Activated T-cell treated with anti-CD3 and anti-CD28 coated beads, Interleukin-2, amount 50 U/mL, for 4 hours (primary cell): ENCODE measurements at places on chromosomes 1 and 21. TPM values are rescaled to one million over a fixed set of nuclear protein-coding genes. Genes with fewer than 3 reads are reported as not detected.

DNA sequence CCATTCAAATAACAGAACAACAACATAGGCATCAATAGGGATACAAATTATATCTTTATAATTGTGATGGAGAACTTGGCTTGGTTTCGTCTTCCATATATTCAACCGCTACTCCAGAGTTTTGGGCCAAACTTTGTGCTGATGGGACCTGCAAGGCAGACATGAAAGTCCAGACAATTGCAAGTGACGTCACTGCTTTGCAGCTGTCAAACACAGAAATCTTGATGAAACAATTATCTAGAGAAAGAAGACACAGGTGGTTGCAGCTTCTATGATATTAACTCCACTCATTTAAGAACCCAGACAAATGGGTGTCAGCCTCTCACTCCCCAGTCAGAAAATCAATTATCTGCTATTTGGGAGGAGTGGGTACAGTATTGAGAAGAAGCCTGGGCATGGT, 390.6 kb downstream of the NUF2 start:
- no peak for DNase-seq

GRCh38 chr1:21089731-21090130, 87.0 kb downstream of the EIF4G3 start:
- DNase-seq: no peak

DNA sequence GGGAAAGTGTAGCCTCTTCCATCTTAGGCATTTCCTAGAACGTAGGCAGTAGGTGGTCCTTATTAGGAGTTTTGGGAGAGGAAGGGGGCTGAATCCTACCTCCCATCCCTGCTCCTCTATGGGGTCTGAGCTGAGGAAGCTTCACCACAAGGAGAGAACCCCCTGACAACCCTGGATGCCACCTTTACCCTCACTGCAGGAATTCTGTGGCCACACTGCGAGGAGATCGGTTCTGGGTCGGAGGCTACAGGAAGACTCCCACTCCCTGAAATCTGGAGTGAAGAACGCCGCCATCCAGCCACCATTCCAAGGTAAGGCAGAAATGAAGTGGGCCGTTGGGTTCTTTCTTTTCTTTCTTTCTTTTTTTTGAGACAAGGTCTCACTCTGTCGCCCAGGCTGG, 1.5 kb downstream of the MX1 start:
- DNase-seq: no peak

DNA sequence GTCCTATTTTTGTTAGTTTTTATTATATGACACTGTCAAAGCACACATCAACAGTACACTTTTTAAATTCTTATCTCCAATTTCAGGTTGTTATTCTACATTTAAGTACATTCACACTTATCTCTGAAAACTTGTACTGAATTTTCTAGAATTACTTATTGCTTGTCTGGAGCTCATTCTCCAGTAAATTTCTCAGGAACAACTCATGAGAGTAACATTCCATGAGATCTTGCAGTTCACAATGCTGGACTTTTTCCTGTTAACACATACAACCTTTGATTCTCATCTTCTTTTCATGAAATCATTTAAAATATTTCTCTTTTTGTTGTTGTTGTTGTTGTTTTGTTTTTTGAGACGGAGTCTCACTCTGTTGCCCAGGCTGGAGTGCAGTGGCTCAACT, 320.9 kb upstream of the CAMK1G start:
- DNase-seq: no peak

GRCh38 chr1:84407958-84408422, 9.7 kb downstream of the DNASE2B start:
- DNase-seq: no peak

GRCh38 chr21:37292941-37293340, 25.8 kb upstream of the VPS26C start:
- DNase-seq: no peak

GRCh38 chr1:19942088-19942487, 18.7 kb upstream of the PLA2G2E start:
- no peak for DNase-seq

- DNase-seq: no peak
These were observed 66.7 kb upstream of the COX20 start for GRCh38 chr1:244768804-244769203.

- no peak for DNase-seq
These were observed 4.3 kb downstream of the INAVA start for GRCh38 chr1:200899015-200899386.

DNA sequence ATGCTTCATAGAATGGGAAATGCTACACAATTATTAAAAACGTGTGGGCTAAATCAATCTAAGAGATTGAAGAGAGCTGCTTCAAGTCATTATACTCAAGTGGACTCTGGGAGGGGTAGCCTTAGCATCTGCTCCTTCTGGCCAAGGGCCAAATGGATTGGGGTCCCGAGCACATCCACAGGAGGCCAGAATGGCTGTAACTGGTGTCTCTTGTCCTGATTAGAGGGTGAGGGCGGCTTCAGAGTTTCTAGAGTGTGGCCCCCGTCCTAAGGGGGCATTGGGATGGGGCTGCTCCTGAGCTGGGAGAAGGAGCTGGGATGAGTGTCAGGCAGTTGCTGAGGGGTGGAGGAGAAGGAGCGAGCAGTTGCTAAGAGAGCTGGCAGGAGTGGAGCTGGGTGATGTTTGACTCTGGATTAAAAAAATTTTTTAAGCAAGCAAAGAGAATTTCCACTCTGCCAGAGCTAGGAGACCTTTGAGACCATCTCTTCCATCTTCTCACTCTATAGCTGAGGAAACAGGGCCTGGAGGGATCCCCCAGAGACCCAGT, 71.3 kb upstream of the TLR5 start:
- no peak for DNase-seq

GRCh38 chr1:241401156-241401555, 44.2 kb upstream of the RGS7 start:
- DNase-seq: no peak

DNA sequence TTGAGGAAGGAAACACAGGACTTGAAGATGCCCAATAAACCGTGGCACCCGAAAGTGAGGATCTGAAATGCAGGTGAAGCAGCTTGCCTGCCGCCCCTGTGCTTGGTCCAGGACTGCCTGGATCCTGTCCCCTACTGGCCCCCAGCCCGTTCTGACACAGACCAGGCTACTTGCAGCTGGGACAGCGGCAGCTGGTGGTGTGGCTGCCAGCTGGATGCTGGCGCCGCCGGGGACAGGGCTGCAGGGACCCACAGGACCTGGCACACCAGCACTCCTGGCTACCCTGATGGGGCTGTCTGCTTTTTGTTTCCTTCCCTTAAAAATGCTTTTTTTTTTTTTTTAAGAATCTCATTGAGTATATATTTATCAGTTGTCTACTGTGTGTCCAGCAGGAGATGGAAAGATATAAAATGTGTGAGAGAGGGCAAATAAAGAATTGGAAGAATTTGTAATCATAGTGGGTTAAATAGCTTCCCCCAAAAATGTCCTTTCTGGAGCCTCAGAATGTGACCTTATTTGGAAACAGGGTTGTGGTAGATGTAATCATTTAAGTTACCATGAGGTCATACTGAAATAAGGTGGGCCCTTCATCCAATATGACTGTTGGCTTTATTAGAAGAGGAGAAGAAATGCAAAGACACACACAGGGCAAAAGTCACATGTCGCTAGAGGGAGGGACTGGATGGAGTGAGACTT, 165.6 kb downstream of the DSCAM start:
- no peak for DNase-seq

GRCh38 chr1:155195201-155196102, 12.2 kb downstream of the THBS3 start:
- DNase-seq: no peak

GRCh38 chr1:223175032-223175431, 32.0 kb upstream of the TLR5 start:
- no peak for DNase-seq

DNA sequence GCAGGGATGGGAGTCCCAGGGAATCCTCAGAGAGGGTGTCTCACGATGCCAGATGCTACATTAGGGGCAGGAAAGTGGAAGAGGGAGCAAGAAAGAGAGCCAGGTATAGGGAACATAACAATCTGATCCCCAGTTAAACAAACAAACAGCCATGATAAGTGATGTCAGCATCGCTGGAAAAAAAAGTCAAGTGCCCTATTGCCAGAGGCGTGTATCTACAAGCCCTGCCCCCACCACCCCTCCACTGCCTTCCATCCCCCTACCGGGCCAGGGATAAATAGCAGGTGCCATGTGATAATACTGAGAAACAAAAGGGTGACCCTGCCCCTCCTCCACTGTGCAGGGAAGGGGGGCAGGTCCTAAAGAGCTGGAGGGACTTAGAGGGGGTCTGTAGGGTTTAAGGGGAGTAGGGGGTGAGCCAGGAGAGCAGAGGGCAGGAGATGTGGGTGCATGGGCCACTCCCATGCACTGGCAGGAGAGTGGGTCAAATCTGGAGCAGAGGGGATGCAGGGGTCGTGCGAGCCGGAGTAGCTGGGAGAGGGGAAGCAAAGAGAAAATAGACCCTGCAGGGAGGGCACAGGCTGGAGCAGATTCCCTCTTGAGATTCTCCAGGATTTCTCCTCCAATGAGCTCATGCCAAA, 3.4 kb downstream of the SLC26A9 start:
- no peak for DNase-seq

GRCh38 chr1:114620419-114620818, 39.0 kb upstream of the BCAS2 start:
- no peak for DNase-seq

DNA sequence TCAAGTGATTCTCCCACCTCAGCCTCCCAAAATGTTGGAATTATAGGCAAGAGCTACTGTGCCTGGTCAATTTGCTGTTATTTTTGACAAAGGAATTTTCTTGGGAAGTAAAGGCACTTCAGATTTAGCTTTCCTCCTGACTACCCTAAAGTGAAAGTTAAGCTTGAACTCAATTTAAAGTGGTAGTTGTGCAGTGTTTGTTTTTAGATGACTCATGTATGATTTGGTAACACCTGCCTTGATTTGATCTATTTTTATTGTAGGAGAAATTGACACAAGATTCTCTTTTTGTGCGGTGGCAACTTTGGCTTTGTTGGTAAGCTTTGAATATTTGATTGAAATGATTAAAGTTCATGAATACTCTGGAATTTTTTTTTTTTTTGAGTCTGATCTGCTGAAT, 5.0 kb downstream of the RABGGTB start:
- DNase-seq: no peak

GRCh38 chr1:11458811-11459275, 20.1 kb upstream of the DISP3 start:
- DNase-seq: no peak

- no peak for DNase-seq
These were observed 603.7 kb upstream of the CAMK1G start for GRCh38 chr1:208979776-208980175.

The KCNQ4 gene
- 0.24 TPM for total RNA-seq

The RIPPLY3 gene
- total RNA-seq: not detected

The LAMC2 gene
- total RNA-seq: not detected

The LCE3D gene
- not detected for total RNA-seq

The PTAFR gene
- total RNA-seq: 1.3 TPM

The PERM1 gene
- not detected for total RNA-seq
